ENCODE measurements at places on chromosomes 3 and 15. TPM values are rescaled to one million over a fixed set of nuclear protein-coding genes. Genes with fewer than 3 reads are reported as not detected.

The CCR8 gene
- total RNA-seq, result not detected

The CKMT1A gene
- total RNA-seq, result not detected

The CD200 gene
- total RNA-seq, result not detected

The GREM1 gene
- total RNA-seq, result 2.2 TPM

The PAK2 gene
- 53.0 TPM for total RNA-seq

The CCK gene
- 0.73 TPM for total RNA-seq

The ARNT2 gene
- 1.8 TPM for total RNA-seq

The PPP2R3A gene
- total RNA-seq, result 23.5 TPM

The GNB4 gene
- total RNA-seq, result 83.7 TPM

The CLDND1 gene
- total RNA-seq, result 32.6 TPM

The CYP1A2 gene
- not detected for total RNA-seq

The MUC20 gene
- 1.1 TPM for total RNA-seq

The LMCD1 gene
- 19.1 TPM for total RNA-seq

The TRIP4 gene
- 8.0 TPM for total RNA-seq

The SPTSSB gene
- total RNA-seq, result 0.37 TPM

The FAM240A gene
- not detected for total RNA-seq

The STX19 gene
- not detected for total RNA-seq

The CRTC3 gene
- total RNA-seq, result 11.4 TPM
